Activated CD8-positive, alpha-beta memory T cell treated with anti-CD3 and anti-CD28 coated beads for 4 hours (primary cell): ENCODE measurements at places on chromosomes 3 and 15.

GRCh38 chr3:13716540-13717221 lies 163.2 kb downstream of the WNT7A start:
- no peak for DNase-seq

DNA sequence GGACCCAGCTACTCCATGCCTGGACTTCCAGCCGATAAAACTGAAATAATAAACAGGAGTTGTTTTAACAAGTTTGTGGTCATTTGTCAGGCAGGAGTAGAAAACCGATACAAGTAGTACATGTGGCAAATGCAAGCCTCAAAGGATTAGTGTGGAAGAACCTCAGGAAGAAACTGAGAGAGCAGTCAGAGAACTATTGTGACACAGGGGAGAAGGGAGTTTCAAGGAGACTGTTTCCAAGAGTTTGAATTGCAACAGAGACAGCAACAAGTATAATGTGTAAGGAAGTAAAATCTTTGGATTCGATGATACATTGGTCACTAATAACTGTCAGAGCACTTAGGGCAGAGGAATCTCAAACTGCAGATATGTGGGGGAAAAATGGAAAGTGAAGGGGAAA lies 450.6 kb upstream of the ARHGEF26 start:
- no peak for DNase-seq

DNA sequence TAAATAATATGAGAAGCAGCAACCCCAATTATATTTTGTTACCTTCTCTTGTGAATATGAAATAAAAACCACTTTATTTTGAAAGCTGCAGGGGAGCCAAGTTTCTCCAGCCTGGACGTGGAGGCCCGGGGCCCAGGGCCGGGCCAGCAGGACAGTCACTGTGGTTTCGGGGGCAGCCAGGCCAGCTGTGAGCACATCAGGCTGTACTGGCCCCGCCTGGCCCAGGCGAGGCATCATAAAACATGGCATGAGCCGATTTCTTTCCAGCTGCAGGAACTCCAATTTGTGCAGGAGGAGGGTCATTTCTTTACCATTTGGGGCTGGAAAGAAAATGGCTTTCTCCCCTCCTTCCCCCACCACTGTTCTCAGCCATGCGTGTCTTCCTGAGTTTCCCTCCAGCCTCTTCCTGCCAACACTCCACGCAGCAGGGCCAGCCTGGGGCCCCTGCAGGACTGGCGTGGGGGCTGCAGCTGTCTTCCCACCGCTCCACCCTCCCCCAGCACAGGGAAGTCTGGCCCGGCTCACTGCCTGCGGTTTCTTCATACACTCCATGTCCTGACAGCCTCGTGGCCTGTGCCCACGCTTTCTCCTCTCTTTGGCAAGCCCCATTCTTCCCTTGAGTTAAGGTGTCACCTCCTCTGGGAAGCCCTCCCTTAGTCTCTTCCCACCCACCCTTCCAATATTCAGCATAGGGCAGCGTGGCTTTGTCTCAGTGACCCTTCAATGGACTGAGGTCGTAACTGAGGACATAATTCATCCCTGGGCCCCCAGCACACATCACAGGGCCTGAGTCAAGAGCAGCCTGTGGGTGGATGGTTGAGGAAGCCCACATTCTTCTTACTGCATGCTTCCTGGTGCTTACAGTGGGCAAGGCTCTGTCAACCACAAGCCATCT lies 135.8 kb downstream of the CHSY1 start:
- DNase-seq: no peak

DNA sequence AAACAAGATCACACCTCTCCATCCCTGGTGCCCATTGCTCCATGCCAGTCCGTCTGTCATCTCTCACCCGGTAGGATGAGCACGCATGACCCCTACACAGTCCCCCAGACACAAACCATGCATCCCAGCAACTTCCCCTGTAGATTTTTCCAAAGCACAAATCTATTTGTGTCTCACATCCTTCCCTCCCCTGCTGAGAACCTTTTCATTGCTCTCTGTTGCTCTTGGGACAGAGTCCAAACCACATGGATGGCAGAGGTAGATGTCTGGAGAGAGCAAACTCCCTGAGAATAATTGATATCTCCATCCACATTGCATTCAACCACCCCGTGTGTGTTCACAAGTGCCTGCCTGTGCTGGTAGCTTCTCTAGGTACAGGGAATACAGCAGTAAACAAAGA lies 29.9 kb upstream of the LRTM1 start:
- DNase-seq: no peak

DNA sequence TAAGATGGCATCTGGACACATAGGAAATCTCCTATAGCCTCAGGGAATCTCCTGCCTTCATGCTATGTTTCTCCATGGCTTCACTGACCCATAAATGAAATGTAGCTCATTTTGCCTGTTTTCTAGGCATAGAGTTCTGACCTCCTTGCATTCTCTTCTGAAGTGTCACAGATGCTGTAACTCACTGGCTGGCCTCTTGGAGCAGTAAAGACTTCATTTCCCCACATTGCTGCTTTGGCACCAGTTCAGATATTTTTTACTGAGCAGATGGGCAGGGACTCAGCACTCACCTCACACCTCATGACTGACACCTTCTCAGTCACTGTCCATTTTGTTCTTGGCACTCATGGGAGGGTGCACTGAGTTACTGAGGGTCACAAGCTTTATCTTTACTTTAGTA lies 286.7 kb upstream of the TGFBR2 start:
- peak; percentile 1 for DNase-seq

GRCh38 chr15:45796433-45796832 lies 161.6 kb downstream of the SQOR start:
- DNase-seq: no peak

DNA sequence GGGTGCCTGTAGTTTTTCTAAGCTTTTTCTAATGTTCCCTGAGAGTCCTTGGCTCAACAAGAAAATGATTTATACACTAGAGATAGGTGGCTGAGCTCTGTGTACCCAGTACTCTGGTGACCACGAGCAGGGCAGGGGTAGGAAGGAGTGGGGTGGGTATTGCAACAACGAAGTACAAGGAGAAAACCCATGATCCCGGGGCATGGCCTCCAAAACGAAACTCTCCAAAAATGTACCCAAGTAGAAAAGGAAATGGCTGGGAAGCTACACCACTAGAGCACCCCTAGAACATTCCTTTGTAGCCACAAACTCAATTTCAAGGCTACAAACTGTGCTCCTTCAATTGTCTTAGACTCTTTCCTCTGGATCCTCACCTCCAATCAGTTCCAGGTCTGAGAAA lies 138.9 kb downstream of the DUT start:
- no peak for DNase-seq

- DNase-seq: no peak
These were observed 16.6 kb downstream of the PDHB start for GRCh38 chr3:58417075-58417474.

DNA sequence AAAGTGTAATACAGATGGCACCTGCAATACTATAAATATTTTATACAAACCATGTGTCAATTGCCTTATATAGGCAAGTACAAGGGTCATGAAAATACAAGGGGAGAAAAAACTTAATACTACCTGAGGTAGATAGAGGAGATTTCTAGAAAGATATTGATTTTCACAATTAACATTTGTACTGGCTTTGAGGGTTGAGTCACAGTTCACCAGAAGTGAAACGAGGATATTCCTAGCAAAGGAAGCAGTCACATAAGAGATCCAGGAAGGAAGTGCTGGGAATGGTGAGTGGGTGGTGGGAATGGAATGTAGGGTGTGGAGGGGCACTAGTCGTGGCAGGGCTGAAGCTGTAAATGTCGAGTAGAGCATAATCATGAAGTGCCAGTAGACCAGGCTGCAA lies 108.7 kb downstream of the P2RY1 start:
- no peak for DNase-seq

GRCh38 chr3:86225461-86225860 lies 765.5 kb downstream of the VGLL3 start:
- DNase-seq: no peak

- no peak for DNase-seq
These were observed 22.6 kb upstream of the LYSMD4 start for GRCh38 chr15:99755692-99756409.

DNA sequence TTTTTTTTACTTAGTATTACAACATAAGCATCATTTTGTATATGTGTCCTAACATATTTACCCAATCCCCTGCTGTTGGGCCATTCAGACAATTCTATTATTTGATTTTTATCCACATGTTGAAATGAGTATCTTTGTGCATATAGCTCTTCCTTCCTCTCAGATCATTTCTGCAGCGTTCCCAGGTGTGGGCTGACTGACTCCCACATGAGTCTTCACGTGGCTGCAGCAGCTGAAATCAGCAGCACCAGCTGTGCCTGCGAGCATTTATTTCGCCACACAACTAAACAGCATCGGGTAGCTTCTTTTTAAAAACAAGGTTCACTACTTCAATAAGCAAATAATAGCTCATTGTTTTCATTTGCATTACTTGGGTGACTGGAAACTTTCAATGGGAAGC lies 44.5 kb upstream of the PDE8A start:
- no peak for DNase-seq

- no peak for DNase-seq
These were observed 162.7 kb upstream of the IQSEC1 start for GRCh38 chr3:13235897-13236296.

GRCh38 chr15:66900586-66901310 lies 164.7 kb upstream of the SMAD3 start:
- no peak for DNase-seq

DNA sequence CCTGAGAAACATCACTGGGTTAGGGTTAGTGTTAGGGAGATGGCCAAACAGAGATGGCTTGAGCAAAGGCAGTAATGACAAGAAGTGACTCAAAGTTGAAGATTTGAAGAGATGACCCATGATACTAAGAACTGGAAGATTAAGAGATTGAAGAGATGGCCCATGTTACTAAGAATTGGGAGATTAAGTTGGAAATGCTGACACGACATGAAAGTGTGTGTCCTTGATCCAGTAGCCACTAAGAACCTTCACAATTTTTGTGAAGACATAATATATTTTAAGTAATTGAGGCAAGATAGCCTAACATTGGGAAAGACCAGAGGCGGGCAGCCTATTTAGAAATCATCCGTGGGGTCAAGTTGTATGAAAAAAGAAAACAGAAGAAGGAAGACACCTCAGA lies 239.4 kb downstream of the ADAMTSL3 start:
- DNase-seq: no peak

DNA sequence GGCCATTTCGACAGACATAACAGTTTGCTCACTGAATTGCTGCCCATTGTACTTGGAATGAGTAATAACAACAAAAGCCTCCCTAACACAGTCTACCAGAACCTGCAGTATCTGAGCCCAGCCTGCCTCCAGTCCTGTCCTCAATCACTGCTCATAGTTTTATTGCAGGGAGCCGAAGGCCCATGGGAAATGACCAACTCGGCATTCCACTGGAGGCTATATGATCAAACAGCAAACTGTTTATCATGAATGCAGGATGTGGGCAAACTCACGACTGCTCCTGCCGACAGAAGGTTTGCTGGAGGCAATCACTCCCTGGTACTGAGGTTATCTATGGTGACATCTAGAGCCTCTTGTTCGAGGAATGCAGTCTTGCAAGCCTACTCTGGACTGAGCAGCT lies 46.3 kb downstream of the LSM3 start:
- no peak for DNase-seq

DNA sequence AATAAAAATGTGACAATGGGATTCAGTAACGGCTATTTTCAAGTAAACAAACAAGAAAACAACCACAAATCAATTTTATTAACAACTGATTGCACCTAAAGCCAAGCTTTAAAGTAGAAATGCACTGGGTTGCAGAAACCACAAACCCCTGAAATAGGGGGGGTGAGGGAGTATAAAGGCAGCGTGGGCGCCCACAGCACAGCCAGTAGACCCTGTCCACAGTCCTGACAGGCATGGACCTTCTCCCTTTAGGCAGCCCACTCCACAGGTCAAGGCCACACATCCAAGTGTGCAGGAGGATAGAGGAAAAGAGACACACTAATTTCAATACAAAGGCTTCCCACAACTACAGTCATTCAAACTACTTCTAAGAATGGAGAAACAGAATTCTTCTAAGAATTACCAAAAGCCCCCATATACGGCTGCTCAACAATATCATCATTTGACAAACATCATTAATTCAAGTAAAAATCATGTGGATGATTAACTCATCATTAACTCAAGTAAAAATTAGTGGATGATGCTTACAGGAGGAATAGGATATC lies 48.7 kb downstream of the CHSY1 start:
- DNase-seq: no peak

GRCh38 chr3:142818651-142819050 lies 70.2 kb downstream of the PCOLCE2 start:
- DNase-seq: no peak

DNA sequence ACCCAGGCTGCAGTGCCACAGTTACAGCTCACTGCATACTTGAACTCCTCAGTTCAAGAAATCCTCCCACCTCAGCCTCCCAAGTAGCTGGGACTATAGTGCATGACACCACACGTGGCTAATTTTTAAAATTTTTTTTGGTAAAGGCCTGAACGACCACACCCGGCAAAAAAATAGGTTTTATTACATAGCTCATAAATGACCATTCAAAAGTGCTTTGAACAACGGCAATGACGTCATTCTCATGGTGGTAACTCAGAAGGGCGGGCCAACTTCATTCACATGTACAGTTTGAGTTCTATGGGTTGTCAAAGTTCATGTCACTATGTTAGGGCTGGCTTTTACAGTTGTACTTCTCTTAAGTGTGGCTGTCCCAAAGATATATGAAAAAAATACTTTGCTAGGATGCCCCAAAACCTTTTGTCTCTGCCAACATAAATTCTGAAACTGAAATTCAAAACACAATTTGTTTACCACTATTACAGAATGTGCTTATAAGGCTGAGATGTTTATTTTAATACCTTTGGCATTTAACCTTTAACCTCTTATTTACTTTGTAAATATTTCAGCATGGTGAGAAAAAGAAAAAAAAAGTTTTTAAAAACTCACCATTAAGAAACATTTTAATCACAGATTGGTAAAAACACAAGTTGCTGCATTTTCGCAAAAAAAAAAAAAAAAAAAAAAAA lies 6.2 kb downstream of the MYO1E start:
- no peak for DNase-seq

DNA sequence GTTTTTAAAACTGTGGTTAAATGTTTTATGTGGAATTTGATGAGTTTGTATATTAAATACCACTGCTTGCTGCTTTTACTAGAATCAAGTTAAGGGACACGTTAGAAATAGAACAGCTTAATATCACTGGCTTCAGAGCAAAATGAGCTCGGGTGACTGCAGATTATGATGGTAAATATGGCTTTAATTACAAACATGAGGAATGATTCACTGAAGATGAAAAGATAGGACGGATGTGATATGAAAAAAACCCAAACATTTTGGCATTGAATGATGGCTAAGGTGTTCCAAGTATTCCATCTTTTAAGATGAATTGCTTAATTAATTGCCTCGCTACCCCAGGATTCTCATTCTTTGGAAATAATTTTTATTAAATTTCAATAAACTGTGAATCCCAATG lies 33.7 kb downstream of the SLC24A1 start:
- no peak for DNase-seq
